ENCODE measurements at places on chromosomes 1 and 21.

DNA sequence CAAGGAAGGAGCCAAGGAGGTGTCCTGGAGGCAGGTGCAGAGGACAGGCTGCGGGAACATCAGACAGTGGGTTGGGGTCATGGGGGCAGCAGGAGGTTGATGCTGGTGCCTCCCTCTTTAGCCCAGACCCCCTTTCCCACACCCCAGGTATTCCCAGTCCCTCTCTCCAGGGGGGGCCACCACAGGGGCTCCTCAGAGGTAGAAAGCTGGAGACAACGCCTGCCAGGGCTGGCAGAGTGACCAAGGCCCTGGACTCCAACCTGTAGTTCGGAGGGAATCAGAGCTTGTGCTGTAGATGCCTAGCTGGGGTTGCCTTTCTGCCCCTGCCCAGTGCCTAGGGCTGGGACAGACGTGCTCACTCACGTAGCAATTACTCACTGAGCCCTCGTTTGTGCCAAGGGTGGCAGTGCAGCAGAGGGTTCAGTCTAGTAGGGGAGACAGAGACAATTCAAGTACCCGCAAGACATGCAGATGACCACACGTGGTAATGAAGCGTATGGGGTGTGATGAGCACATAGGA, 148.2 kb downstream of the PTPRU start:
- no peak for DNase-seq

- DNase-seq = no peak
Observed at GRCh38 chr1:159218649-159219636, 14.3 kb downstream of the ACKR1 start.

DNA sequence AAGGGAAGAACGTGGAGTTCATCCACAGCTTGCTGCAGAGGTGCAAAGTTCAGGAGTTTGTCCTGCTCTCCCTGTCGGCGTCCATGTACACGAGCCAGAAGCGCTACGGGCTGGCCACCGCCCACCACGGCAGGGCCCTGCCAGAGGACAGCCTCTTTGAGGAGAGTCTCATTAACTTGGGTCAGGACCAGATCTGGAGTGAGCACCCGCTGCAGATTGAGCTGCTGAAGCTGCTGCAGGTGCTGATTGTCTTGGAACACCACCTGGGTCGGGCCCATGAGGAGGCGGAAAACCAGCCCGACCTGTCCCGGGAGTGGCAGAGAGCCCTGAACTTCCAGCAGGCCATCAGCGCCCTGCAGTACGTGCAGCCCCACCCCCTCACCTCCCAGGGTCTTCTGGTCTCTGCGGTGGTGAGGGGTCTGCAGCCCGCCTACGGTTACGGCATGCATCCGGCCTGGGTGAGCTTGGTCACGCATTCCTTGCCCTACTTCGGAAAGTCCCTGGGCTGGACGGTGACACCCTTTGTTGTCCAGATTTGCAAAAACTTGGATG, 73.8 kb upstream of the MORC3 start:
- no peak for DNase-seq

DNA sequence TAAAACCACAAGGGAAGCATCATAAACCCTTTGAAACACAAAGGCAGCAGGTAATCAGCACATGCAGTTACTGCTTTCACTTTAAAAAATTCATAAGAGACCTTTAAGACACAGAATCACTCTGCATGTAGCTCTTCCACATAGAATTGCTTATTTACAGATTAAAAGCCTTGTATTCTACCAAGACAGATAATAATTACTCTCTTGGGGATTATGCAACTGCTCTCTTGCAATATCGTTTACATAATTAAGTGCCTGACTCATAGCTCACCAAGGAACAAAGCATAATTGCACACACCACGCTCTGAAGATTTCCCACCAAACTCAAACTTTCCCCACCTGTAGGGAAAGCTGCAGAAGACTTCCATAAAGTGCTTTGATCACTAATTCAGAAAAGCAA, 87.9 kb downstream of the VAV3 start:
- peak; percentile 93 for DNase-seq

DNA sequence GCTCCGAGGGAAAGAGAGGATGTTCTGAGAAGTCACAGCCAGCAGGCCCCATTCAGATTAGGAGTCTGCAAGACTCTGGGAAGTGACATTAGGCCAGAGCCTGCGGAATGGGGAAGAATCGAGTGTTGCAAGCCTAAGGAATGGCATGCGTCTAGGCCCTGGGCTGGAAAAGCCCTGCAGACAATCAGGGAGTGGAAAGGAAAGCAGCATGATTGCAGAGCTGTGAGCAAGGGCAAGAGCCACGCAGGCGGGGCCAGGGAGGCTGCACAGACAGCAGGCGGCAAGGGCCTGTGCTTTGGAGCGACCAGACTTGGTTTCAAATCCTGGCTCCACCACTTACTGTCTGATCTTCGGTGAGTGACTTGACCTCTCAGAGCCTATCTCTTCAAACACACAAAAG, 118.2 kb downstream of the RRAGC start:
- no peak for DNase-seq

- DNase-seq = no peak
Observed at GRCh38 chr1:100415498-100415778, 63.1 kb downstream of the CDC14A start.

DNA sequence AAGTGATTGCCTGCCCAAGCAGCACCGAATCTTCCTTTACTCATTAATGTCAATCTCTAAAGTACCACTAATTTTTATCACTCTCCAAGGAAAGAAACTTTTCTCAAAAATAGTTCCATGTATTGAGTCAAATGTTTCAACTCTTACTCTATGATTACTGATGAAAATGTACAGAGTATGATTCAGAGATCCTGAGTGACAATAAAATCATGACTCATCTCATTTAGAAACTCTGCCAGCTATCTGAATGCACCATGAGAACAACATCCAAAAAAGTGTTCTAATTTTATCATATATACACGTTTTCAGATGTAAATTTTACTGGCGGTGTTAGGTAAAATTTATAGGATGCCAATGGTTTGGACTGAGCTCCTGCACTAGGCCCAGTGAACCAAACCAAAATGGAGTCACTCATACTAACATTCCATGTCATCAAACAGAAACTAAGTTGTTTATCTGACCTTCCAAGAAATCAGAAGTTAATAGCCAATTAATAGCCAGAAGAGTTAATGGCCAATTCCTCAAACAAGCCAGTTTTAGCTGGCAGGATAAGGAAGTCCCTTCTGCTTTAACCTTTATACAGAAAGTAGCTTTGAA, 22.6 kb downstream of the PLPPR5 start:
- peak; percentile 69 for DNase-seq

GRCh38 chr21:26169611-26170470, 729 bp downstream of the APP start:
- peak; percentile 73 for DNase-seq

DNA sequence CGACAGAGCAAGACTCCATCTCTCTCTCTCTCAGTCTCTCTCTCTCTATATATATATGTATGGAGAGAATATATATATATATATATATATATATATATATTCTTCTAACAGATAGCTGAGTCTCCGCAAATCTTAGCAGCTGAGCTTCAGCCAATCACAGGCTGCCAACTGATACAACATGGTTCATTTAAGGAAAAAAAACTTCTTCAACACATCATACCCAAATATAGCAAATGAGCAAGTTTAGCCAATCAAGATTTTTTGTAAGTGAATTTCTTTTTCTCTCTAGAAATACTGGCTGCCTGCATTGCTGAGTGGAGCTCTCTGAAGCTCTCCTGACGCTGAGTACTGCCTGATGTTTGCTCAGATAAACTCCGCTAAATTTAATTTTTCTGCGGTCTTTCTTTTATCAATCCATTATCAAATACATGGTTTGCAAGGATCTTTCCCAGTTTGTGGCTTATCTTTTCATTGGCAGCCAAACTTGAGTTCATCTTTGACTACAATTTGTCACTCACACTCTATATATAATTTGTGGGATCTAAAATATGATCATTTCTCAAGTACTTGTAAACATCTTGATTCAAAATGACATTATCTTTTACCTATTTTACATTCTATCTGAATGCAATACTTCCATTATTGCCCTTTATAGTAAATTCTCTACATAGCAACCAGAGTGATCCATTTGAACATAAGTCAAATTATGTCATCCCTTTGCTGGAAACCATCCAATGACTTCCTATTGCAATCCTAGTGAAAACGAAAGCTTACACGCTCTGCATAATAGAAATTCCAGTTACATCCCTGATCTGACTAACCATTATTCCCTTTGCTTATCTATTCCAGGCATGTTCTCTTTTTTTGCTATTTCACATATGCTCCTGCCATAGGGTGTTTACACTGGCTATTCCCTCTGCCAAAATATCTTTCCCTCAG, 2131.7 kb downstream of the MRPL39 start:
- peak; percentile 5 for DNase-seq

DNA sequence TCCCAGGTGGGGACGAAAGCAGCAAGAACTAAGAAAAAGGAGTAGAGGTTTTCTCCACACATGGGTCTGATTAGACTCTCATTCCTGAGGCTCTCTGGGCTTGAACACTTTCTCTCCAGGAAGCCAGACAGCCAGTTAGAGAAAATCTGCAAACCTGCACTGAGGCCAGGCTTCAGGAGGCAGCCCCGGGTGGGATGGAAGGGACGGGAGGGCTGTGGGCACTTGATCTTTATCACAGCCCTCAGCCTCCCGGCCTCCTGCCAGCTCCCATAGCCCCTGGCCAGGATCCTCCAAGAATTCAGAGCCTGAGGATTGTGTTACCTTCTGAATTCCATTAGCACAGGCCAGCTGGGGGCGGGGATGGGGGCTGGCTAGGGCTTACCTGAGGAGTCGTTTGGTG, 40.1 kb downstream of the SERTAD4 start:
- no peak for DNase-seq

DNA sequence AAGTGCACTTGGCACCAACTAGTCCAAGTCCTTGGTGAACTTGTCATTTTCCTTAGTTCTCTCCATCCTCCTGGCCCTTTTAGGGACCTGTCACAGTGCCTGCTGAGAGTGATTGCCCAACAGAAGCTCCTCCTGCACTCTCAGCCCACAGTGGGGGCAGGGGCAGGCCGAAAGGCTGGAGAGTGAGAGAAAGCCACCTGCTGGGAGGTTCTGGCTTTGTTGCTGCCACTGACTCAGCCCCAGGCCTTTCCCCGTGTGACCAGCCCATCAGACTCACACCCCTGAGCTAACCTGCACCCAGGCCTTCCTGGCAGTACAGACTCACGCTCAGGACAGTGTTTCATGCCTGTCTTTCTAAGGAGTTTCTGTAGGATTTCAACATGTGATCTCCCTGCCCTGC, 17.1 kb upstream of the PROK1 start:
- peak; percentile 28 for DNase-seq

DNA sequence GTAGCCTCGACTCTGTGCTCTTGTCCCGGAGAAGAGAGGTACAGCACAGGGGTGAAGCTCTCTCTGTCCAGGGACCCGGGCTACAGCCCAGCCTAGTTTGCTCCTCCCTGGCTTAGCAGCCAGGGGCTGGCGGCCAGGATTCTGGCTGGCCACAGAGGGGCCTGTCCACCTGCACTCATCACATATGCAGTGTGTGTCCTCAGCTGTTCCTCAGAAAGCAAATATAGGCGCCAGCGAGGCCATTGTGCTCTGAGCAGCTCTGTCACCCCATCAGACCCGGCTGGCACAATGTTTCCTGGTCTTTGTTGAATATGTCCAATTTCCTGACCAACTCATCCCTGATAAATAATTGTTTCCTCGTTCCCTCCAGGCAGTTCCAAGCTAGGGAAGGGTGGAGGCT, 28.5 kb downstream of the KCND3 start:
- DNase-seq = no peak

DNA sequence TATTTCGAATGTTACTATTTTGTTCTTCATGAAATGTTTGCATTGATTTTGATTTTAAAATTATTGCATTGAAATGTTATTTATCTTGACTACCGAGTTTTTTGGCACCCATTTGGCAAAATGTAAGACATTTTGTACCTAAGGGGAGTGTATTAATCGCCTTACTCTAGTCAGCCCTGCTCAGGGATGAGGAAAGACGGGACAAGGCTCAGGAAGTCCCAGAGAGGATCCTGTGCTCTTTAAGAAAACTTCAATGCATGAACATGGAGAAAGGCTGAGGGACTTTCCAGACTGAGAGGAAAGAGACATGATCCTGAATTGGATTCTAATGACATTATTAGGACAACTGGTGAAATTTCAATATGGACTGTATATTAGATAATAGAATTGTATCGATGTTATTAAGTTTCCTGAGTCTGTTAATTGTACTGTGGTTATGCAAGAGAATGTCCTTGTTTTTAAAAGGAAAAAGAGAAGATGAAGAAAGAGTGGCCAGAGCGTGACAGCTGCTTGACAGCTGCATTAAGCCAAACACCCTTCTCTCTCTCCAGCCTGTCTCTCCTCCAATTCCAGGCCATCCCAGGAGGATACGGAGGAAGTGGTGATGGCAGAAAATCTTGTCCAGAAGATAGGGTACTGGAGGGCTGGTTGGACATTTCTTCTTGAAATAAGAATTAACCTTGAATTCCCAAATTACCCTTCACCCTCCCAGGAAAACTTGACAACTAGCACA, 66.0 kb downstream of the PLEKHA6 start:
- peak; percentile 73 for DNase-seq

GRCh38 chr1:217620814-217621213, 10.1 kb downstream of the GPATCH2 start:
- DNase-seq = no peak

- DNase-seq = no peak
Observed at GRCh38 chr1:212504171-212504803, 71.6 kb downstream of the NENF start.

DNA sequence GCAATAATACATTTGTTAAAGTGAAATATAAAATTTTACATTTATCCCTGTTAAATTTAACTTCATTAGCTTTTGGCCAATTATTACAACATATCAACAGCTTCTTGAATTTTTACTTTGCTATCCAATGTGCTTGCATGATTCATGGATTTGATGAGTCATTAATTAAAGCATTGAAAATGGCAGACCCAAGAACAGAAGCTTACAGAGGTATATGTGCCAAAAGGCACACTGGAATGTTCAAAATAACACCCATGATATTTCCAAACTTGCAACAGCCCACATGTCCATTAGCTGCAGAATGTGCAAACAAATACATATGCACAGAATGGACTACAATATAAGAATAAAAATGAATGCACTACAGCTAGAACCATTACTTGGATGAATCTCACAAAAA, 76.4 kb upstream of the MAN1A2 start:
- no peak for DNase-seq

- no peak for DNase-seq
Observed at GRCh38 chr1:208979776-208980175, 603.7 kb upstream of the CAMK1G start.

DNA sequence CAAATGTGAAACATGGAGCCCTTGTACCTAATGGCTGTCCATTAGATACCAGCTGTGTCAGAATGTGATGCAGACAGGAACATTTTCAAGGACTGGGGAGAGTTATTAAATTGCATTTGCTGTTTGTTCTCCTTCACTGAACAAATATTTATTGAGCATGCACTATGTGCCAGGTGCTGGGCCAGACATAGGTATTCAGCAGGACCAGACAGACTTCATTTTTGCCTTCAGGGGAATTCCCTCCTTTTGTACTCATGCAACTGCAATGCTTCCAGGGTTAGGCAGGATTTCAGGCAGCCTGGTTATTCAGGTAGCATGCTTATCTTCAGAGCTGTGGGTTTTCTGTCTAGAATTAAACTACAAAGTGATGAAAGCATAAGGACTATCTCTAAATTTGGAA, 64.2 kb upstream of the SMYD2 start:
- DNase-seq = no peak

GRCh38 chr21:42680429-42680828, 27.0 kb downstream of the PDE9A start:
- DNase-seq = no peak

Measured in fibroblast of lung (primary cell).